IPS DF 6.9 (cell line): ENCODE measurements at places on chromosomes 1 and 21.

DNA sequence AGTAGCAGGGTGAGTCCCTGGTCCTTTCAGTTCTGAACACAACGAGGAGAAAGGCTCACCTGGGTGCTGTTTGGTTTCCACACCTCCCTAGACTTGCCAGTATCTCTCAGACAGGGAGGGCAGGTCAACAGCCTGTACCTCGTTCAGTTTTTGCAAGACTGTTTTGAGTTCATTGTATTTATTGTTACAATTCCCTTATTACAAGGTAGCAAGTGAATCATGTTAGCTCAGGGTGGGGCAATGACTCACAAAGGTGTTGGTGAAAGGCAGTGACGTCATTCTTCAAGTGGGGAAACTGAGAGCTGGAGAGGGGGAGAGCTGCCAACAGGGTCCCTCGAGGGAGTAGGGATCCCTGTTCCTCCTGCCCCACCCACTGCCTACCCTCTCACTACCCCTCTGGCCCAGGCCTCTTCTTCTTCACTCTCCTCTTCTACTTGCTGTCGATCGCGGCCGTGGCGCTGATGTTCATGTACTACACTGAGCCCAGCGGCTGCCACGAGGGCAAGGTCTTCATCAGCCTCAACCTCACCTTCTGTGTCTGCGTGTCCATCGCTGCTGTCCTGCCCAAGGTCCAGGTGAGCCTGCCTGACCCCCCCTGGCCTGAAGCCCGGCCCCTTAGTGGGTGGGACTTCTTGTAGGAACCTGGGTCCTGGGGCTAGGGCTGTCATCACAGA is 13.4 kb downstream of the SERINC2 start:
- DNase-seq, result no peak

GRCh38 chr1:46659307-46659870 is 8.8 kb downstream of the ATPAF1 start:
- DNase-seq, result no peak

DNA sequence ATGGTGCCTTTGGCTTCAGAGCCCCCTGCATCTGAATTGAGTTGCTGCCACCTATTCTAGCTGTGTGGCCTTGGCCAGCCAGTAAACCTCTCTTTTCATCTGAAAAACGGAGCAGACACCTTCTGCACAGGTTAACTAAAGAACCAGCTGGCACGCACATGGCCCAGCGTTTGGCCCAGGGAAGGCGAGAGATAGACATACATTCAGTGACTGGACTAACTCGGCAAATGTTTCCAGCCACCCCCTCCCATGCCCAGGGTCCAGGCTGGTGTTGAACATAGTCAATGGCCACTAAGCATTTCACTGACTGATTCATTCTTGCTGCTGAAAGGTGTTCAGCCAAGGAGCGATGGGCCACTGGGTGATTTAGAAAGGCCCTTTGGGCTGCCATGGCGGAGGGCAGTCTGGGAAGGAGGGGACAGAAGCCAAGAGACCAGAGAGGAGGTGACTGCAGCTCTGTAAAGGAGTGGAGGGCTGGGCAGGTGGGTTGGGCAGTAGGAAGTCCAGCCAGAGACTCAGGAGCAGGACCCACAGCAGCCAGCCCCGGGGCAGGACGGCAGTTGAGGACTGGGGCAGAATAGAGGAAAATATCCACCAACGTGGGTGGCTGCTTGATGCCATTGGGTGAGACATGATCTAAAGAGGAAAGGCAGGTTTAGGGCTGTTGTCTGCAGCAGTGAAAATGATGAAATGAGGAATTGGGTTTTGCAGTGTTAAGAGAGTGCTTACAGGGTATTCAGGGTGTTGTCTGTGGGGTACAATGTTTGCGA is 184.3 kb downstream of the HIVEP3 start:
- DNase-seq, result no peak

DNA sequence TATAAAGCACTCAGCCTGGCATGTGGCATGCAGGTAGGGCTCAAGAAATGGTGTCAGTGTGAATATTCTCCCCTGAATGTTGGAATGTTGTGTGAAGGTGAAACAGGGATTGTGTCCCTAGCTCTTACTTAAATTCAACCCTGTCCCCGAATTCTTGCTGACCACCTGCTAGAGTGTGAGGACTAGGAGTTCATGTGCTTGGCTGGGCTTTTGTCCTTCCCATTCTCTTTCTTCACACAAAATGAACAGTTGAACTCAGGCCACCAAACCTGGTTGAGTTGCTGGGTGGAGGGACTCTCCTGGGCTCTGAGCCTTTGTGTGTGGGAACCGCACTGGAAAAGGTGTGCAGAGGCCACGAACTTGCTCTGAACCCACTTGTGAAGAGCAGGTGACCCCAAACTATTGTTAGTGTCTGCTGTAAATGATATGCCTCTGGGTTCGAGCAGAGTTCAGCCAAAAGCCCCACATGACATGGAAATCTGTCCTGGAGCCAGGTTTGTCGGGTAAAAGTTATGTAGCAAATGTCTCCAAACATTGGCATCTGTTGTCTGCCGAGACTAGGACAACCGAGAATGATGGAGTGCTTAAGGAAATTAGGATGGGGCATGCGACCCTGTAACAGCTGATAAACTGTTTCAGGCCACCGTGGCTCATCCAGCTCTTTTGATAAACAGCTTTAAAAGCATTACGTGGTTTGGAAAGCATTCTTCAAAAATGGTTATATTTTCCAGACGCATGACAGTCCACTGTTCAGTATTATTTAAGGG is 144.2 kb downstream of the DHRS3 start:
- no peak for DNase-seq

GRCh38 chr1:55147524-55147923 is 67.6 kb downstream of the USP24 start:
- DNase-seq, result no peak

- DNase-seq, result no peak
Observed at GRCh38 chr1:61301824-61302657, 219.7 kb downstream of the NFIA start.

DNA sequence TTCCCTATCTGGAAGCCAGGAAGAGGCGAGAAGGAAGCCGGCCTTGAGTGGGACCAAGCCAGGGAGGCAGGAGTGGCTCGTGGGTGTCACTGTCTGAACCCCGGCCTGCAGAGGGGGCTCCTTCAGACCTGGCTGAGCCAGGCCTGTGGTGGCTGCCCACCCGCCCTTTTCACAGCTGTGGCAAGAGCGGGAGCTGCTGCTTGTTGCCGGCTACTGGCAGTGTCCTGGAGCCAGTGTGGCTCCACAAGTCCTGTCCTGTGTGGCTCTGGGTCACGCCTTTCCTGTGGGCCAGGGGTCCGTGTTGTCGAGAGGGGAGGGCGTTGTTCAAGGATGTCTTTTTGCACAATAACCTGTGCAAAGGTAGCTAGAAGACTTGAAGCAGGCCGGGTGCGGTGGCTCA is 1.3 kb downstream of the PFKL start:
- no peak for DNase-seq

GRCh38 chr1:42933610-42934491 is 24.8 kb downstream of the SLC2A1 start:
- DNase-seq, result no peak

DNA sequence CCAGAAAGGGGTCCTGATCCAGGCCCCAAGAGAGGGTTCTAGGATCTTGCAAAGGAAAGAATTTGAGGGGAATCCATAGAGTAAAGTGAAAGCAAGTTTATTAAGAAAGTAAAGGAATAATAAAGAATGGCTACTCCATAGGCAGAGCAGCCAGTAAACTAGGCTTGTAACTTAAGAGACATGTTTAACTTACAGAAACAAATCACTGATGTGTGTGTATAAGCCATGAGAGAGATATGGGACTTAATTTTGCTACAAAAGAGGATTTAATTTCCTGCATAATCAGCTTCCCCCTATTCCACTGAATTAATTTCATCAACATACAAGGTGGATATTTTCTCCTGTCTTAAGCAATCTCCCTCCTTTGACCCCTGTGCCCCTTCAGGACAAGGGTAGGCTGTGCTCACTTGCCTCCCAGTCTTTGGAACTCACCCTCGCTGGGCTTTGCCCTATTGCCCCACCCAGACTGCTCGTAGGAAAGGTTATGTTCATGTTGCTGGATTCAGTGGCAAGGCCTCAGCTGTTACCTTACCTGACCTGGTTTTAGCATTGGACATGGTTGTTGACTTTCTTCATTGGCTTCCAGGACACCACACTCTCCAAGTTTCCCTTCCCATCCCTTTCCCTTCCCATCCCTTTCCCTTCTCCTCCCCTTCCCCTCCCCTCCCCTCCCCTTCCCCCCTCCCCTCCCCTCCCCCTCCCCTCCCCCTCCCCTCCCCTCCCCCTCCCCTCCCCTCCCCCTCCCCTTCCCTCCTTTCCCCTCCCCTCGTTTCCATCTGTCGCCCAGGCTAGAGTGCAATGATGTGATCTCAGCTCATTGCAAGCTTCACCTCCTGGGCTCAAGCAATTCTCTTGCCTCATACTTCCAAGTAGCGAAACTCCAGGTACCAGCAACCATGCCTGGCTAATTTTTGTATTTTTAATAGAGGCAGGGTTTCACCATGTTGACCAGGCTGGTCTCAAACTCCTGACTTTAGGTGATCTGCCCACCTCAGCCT is 44.6 kb downstream of the TBCE start:
- no peak for DNase-seq

- no peak for DNase-seq
Observed at GRCh38 chr1:93993731-93994130, 84.5 kb upstream of the GCLM start.

GRCh38 chr1:47816325-47817071 is 180.7 kb downstream of the TRABD2B start:
- DNase-seq, result no peak
